ENCODE measurements at places on chromosomes 2 and 18.

DNA sequence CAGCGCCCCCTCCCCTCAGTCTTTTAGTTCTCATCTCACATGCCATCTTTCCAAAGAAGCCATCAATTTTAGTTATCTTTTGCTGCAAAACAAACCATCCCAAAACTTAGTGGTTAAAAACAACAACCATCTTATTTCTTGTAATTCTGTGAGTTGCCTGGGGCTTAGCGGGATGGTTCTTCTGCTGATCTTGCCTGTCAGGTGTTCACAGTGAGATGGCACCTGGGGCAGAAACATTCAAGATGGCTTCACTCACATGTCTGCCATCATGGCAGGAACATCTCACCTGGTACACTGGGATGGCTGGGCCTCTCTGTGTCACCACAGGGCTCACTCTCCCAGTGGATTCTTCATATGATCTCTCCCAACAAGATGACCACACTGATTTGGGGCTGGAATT, 144.5 kb upstream of the MSH6 start:
- no peak for DNase-seq

DNA sequence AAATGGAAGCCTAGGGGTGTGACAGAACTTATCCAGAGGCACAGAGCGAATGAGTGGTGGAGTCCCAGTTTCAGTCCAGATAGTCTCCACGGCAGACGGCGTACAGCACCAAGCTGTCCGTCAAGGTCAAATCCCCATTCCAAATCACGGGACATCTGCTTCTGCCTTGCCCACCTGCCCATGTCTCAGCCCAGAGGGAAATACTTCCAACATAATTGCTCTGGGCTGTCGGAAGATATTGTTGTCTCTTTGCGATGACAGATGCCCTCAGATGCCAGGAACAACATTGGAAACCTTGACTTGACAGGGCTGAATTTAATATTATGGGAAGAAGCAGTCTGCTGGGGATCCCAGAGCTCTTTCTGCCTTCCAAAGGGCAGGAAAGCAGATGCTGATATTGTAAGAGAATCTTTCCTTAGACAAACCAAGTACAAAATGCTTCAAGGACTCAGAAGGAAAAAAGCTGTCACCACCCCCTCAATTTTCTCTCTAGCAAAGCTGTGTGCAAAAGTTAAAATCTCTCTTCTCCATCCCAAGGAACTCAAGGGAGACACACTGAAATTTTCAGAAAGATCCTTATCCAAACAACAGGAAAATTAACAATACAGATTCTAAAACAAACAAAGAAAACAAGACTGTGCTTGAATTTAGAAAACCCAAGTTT, 364.0 kb downstream of the LRATD1 start:
- no peak for DNase-seq

- no peak for DNase-seq
Measured at GRCh38 chr2:112904883-112905282, 6.1 kb upstream of the IL37 start.

DNA sequence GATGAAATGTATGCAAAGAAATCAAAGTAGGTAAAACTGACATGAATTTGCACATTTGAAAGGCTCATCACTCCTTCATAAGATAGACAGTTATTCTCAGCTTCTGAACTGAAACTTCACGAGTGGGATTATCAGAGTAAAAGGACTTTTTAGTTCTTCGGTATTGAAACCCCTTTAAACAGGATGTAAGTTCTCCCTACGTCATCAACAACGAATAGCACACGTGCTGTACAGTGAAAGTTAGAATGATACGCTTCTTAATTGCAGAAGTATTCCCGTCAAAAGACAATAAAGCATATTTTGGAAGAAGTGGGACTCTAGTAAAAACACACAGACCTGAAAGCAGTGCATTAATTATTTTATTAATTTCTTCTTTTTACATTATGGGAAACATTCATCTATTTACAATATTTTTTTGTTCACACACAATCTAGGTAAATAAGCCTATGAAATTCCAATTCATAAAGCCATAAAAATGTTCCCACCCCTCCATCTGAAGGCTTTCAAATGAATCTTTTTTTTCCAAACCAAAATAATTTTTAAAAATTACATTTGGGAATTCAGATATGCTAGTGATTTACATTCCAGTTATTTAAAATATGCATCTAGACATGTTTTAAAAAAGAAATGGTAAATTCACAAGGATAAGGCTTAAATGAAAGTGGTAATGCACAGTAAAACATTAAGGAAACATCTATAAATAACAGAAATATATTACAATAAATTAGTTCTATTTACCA, 45.9 kb downstream of the TGIF1 start:
- DNase-seq = no peak

GRCh38 chr18:79926306-79926705, 25.1 kb downstream of the SLC66A2 start:
- DNase-seq = no peak

DNA sequence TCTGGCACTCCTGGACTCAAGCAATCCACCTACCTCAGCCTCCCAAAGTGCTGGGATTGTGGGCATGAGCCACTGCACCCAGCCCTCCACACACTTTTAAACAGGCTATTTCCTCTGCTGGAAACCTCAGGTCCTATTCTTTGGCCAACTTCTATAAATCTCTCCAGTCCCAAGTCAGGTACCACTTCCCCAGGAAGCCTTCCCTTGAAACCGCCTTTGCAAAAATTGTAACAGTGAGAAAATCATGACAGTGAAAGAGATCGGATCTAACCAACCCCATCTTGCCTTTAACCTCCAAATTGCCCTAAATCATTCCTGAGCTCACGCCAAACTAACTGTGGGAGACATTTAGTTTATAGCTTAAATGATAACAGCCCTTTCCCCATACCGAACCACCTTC, 67.3 kb upstream of the CABLES1 start:
- no peak for DNase-seq

GRCh38 chr18:2654169-2654927, 1.2 kb upstream of the SMCHD1 start:
- no peak for DNase-seq

GRCh38 chr2:98757904-98758421, 27.0 kb upstream of the MGAT4A start:
- no peak for DNase-seq

- DNase-seq = no peak
Measured at GRCh38 chr2:208371634-208371935, 35.0 kb upstream of the PTH2R start.

- no peak for DNase-seq
Measured at GRCh38 chr2:62567669-62568068, 61.7 kb upstream of the TMEM17 start.

- DNase-seq = no peak
Measured at GRCh38 chr2:149360106-149360505, 29.7 kb downstream of the LYPD6 start.

DNA sequence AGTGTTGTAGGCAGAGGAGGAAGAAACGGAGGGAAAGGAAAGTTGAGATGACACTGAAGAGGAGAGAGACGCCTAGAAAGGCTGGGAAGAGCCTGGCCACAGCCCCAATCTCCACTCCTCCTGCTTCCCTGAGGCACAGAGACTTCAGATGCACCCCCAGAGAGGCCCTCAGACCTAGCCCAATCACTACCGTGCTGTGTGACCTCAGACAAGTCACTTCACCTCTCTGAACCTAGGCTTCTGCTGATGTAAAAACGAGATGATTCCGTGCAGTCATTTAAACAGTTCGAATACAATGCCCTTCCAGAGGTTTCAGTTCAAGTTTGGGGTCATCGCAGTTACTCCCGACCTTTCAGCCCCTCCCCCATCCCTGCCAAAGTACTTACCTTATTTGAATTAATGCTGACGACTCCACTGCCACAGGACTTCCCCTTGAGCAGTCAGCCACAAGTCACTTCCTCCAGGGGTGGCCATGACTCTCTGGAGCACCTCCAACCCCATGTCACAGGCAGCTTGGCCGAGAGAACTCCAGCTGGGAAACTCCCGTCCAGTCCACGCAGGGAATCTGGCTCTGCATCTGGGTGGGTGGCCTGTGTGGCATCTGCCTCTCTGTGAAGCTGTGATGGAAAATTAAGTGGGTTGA, 105.2 kb upstream of the ID2 start:
- DNase-seq = peak; percentile 46

DNA sequence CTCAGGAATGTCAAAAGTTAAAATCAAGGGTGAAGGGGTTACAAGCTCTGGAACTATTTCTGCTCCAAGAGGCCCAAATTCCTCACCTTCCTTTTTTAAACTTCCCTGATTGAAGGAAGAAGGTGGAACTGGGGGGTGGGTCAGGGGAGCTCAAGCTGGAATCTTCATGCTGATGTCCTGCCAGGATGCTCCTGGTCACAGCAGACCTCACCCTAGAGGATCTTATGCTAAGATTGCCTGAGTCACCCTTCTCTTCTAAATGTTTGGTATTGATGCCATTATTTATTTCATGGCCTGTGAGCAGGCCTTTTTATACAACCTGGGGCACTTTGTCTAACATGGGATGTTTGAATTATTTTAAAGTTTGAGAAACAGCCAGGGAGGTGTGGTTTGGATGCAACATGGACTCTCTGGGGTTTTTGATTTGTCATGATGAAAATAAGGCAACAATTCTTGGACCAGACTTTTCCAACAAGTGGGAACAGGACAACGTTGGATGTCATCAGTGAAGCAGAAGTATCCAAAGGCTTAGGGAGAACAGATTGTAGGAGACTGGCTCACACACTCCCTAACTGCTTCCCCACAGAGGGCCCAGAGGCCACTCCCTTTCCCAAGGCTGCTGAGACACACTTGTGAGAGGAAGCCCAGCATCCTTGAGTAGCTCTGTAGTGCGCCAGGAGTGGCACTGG, 420.2 kb upstream of the MEX3C start:
- no peak for DNase-seq

DNA sequence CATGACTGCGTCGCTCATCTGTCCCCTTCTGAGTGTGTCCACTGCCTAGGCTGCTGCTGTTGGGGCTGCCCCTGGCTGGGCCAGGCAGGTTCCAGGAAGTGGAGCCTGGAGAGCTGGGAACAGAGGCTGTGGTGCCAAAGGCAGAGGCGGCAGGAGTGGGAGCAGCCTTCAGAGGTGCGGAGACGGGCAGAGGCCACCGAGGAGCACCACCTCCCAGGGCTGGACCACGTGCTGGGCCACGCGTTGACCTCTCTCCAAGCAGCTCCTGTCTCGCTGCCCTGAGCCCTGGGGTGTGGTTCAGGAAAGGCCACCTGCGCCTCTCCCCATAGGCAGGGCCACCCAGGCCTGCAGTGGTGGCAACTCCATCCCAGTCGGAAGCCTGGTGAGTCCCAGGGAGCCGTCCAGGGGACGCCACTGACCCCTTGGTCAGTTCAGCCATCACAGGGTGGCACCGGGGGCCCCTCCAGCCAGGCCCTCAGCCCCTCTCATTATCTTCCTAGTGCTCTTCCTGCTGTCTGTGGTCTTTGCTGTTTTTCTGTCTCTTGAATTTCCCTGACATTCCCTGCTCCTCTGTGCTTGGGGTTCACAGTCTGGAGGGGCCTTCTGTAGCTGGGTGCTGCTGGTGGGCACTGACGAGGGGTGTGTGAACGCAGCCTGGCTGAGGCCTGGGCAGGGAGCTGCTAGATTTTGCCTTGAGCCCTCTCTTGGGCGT, 122.8 kb upstream of the HS6ST1 start:
- no peak for DNase-seq

DNA sequence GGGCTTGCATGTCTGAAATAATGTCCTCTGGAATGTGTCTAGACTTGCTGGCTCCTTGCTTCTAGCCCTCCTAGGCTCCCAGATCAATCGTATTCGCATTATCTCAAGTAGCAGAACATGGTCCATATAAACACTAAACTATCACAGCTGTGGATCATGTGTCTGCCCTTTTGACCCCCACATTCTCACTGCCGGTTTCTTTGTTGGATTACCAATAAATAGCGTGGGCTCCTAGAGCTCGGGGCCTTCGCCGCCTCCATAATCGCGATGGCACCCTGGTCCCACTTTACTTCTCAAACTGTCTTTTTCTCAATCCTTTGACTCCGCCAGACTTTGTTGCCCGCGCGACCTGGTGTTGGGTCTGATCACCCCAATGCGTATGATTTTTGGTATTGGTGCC, 6.3 kb upstream of the SCYGR8 start:
- no peak for DNase-seq

GRCh38 chr18:34809451-34810072, 99.5 kb downstream of the DTNA start:
- no peak for DNase-seq

DNA sequence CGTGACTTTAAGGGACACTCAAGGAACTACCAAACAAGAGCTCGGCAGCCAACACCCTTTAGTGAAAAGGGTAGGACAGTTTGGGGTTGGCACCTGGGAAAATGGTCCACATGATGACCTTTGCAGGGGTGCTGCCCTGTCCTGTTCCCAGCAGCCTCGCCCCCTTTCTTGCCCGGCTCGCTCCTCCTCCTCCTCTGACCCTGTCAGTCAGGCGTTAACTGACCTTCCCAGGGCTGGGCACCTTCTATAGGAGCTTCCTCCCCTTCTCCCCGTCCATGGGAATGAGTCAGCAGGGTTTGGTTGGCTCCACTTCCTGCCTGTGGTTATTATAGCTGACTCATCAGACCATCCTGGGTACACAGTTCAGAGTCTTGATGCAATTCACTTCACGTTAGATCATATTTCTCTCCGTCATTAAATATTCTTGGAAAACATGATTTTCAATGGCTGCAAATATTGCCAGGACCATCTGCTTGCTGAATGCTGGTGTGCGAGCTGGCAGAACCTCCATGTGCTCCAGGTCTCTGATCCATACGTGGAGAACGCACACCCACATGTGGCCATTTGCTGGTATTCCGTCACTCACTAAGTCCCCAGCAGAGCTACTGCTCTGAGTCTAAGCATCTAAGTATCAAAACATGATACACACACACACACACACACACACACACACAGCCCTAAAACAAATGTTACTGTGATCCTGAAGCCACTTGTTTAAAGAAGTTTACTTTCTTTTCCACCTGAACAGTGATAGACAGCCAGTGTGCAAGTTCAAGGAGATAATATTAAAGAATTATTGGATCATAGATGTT, 185.0 kb downstream of the ANAPC1 start:
- peak; percentile 50 for DNase-seq

- no peak for DNase-seq
Measured at GRCh38 chr18:22594155-22594690, 176.5 kb upstream of the CTAGE1 start.

GRCh38 chr2:102637358-102637757, 18.0 kb downstream of the SLC9A2 start:
- no peak for DNase-seq

DNA sequence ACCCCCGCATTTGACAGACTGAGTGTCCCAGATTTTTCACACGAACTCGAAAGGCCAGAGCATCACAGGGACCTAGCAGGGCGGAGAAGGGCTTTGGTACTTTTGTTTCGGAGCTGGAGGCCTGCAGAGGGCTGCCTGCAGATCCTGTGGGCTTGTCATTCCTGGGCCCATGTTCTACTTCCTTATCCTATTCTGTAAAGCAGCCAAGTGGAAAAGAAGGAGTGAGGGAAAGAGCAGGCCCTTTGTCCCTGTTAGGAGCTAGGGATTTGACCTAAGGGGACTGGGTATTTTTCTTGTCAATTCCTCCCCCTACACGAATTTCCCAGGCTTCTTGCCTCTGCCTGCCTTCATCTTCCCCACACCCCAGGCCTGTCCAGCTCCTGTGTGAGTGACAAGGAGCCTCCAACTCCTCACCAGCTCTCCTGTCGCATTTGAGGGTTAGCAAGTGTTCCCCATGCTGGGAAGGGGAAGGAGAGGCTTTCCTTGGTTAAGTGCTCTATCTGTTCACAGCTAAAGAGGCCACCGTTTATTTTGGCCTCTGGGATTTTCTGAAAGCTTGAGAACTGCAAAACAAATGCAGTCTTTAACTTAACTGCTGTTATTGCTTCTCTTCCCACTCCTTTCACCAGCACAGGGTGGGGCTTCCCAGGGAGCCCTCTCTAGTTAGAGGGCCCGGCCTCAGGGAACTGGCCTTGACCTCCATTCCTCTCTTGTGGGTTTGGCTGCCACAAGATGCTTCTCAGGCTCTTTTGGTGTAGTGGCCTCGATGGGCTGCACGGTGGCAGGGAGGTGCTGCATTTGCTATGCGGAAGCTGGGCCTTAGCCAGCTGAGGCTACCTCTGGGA, 61.2 kb downstream of the SGPP2 start:
- DNase-seq = no peak

Measured in stimulated activated CD4-positive, alpha-beta T cell treated with anti-CD3 and anti-CD28 coated beads, Interleukin-12 subunit alpha, Interleukin-12 subunit beta, amount 100 ng/mL, for 48 hours (primary cell).